Sciatic nerve (tissue), 2 donors: ENCODE measurements at places on chromosomes 16 and 17. TPM values are rescaled to one million over a fixed set of nuclear protein-coding genes. Genes with fewer than 3 reads are reported as not detected.
A peak's percentile ranks its signal among the peaks of the same experiment; 100 is the strongest.

Gene TMEM204
- total RNA-seq, result 20.4 TPM

Gene CD300LB
- 1.2 TPM for total RNA-seq

Gene MRPL28
- 32.5 TPM for total RNA-seq

Gene GAS2L2
- 0.13 TPM for total RNA-seq

Gene FGF11
- total RNA-seq, result 3.8 TPM

Gene MGAT5B
- total RNA-seq, result 1.4 TPM

Gene PRCD
- total RNA-seq, result 9.8 TPM

Gene DNAI2
- total RNA-seq, result not detected

Gene KRT33A
- total RNA-seq, result not detected

DNA sequence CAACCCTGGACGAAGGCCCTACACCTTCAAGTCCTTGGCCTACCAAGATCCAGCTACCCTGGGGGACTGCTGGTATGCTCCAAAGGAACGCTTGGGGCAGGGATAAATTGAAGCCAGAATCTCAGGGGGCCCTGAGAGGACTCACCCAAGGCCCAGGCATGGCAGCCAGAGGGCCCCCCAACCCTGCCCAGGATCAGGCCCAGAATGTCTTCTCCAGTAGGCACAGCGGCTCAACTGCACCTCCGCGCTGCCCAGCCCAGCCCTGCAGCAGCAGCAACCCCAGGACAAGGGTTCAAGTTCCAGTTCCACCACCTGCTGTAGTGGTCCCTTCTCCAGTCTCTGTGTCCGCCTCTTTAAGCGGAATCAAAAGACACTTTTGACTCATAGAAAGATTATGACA lies 2.2 kb downstream of the TFAP4 start:
- no peak for DNase-seq

DNA sequence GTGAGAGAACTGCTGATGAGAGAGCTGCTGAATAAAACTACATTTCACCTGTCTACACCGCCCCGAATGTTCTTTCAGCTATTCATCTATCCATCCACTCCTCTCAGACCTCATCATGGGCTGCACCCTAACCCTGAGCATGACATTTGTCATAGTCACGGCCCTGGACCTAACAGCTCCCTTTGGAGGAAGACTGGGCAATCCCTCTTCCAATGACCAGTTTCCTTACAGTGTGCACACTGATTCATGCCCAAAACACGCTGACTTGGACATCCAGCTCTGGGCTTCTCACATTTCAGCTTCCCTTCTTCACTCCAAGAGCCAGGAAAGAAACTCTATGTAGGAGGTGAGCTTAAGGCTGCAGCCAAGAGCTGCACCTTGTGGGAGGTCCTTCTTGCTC lies 41.8 kb upstream of the ARL4D start:
- DNase-seq, result no peak

- no peak for DNase-seq
Observed at GRCh38 chr17:78484271-78485246, 92.6 kb downstream of the DNAH17 start.

GRCh38 chr16:27690608-27691007 lies 140.7 kb downstream of the KATNIP start:
- DNase-seq, result no peak

DNA sequence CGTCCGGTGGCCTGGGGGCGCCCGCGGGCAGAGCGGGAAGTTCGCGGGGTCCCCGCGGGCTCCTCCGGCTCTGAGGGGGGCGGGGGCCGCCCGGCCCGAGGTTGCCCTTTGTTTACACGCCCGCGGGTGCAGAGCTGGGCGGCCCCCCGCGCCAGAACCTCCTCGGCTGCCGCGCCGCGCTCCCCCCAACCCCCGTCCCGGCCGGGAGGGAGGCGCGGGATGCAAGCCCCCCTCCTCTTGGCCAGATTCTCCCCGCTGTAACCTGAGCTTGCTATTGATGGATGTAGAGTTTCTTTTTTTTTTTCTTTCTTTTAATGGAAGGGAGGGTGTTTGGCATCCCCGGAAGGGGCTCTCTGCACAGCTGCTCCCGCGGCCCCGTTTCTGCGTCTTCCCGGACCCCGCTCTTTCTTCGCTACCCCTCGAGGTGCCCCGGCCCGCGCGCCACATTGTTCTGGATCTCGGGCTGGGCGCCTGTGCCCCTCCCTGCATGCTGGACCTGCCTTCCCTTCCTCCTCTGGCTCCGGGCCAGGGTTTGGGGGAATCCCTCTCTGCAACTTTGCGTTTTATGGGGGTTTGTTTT lies 646 bp downstream of the CBX2 start:
- no peak for DNase-seq

DNA sequence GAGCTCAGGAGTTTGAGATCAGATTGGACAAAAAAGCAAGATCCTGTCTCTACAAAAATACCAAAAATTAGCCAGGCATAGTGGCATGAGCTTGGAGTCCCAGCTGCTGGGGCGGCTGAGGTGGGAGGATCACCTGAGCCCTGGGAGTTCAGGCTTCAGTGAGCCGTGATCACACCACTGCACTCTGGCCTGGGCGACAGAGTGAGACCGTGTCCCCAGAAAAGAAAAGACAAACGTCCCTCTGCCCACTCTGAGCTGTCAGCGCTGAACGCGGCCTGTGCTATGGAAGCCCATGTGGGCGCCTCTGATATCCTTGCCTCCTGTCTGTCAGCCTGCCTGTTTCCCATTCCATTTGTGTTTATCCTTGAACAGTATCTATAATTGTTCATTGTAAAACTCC lies 50.7 kb downstream of the FOXK2 start:
- DNase-seq, result no peak

DNA sequence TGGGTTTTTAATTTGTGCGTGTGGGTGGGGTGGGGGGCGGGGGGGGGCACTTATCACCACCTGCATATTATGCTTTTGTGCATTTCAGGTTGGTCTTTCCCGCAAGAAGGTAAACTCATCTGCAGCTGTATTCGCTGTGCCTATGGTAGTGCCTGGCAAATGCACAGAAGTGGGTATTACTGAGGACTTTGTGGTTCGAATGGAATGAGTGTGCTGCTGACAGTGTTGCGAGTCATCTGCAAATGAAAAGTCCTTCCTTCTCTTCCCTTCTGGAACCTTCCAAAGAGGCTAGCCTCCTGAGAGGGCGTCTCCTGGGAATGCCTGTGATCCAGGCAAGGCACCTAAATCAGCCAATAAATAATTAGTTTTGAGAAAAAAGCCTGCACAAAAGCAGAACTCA lies 532.9 kb downstream of the MAF start:
- DNase-seq, result no peak

DNA sequence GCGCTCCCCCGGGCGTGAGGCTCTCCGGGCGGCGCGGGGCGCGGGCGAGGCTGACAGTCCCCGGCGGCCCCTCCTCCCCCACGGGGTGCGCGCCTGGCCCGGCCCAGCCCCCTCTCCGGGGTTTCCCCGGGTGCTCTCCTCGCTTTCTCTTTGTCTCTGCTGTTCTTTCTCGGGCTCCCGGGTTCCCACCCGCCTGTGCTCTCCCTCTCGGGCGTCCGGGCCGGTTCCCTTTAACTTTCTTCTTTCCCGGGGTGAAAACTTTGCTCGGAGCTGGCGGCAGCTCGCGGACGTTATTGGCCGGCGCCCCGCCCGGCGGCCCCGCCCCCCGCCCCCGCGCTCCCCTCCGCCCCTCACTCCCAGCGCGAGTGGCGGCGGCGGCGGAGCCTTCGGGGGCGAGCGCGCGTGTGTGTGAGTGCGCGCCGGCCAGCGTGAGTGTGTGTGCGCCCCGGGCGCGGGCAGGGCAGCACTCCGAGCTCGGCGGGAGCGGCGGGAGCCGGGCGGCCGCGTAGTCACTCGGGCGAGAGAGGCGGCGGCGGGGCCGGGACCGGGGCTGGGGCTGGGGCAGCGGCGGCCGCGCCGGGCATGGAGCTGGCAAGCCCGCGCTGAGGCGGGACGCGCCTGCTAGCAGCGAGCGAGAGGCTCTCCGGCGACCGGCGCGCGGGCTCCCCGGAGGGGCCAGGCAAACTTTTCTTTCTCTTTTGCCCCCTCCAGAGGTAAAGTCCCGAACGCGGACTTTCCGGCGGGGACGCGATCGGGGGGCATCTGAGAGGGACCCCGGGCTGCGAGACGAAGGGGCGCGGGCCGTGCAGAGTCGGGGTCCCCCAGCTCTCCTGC lies at the start of gene NTN1:
TSS of gene NTN1 (plus strand) at position 353 of the 834 bp plus-strand sequence. CDS start 864 bp downstream, outside the sequence.
- peak; percentile 74 for DNase-seq

DNA sequence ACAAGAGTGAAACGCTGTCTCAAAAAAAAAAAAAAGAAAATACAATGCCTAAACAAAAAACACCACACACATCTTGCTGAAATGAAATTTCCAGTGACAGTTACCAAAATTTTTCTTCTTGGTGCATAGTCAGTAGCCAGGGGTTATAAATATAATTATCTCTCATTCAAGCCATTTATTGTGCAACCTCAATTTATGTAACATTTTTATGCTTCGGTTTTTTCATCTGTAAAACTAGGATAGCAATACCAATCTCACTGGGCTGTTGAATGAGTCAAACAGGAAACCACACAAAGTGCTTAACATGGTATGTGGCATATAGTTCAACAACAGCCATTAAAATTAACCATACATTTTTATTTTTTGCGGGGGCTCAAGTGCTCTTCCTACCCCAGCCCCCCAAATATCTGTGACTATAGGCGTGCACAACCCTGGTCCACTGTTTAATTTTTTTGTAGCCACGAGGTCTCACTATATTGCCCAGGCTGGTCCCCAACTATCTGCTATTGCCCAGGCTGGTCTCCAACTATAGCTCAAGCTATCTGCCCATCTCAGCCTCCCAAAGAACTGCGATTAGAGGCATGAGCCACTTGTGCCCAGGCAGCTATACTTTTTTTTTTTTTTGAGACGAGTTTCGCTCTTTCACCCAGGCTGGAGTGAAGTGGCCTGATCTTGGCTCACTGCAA lies 2.6 kb downstream of the COG4 start:
- no peak for DNase-seq

GRCh38 chr17:44097110-44097958 lies 26.1 kb downstream of the HDAC5 start:
- no peak for DNase-seq

GRCh38 chr17:4179071-4179470 lies 36.1 kb downstream of the CYB5D2 start:
- no peak for DNase-seq

- no peak for DNase-seq
Observed at GRCh38 chr16:49739381-49739780, 116.5 kb downstream of the ZNF423 start.

GRCh38 chr17:63546308-63547082 lies 3.8 kb upstream of the DCAF7 start:
- DNase-seq, result no peak

DNA sequence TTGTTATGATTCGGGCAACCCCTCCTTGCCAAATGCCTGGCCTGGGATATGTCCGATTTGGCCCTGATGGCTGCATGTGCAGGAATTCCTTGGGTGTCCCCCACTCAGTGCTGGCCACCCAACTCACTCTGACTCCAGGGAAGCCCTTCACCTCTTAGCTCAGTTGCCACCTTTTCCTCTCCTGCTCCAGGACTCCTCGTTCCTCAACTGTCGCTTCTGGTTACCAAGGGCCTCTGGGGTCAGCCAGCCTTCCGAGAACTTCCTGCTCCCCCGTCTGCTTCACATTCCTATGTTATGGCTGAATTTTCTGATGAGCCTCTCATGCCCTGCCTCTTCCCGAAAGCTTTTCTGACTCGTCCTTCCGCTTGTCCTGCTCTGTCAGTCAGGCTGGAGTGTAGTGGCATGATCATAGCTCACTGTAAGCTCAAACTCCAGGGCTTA lies 63.5 kb downstream of the SPACA3 start:
- no peak for DNase-seq

GRCh38 chr17:82803606-82804005 lies 36.2 kb downstream of the ZNF750 start:
- DNase-seq, result no peak

- no peak for DNase-seq
Observed at GRCh38 chr17:49290690-49291359, 60.2 kb upstream of the PHOSPHO1 start.

GRCh38 chr17:78275355-78275754 lies 43.9 kb downstream of the TMEM235 start:
- DNase-seq, result no peak

GRCh38 chr17:31573047-31573446 lies 181.6 kb downstream of the RAB11FIP4 start:
- no peak for DNase-seq

GRCh38 chr17:41008811-41009210 lies at the start of gene KRTAP3-1:
Gene KRTAP3-1, minus strand, starts transcription at chr17:41009128. Its CDS starts 54 bp downstream, at chr17:41009074.
- no peak for DNase-seq

- no peak for DNase-seq
Observed at GRCh38 chr16:88639231-88640038, 1.1 kb downstream of the IL17C start.

GRCh38 chr17:63399856-63400255 lies 46.2 kb downstream of the CYB561 start:
- DNase-seq, result no peak

GRCh38 chr17:41513168-41513547 lies 5.5 kb downstream of the KRT15 start:
- no peak for DNase-seq

GRCh38 chr17:76841776-76842405 lies 26.3 kb upstream of the MGAT5B start:
- DNase-seq, result no peak

DNA sequence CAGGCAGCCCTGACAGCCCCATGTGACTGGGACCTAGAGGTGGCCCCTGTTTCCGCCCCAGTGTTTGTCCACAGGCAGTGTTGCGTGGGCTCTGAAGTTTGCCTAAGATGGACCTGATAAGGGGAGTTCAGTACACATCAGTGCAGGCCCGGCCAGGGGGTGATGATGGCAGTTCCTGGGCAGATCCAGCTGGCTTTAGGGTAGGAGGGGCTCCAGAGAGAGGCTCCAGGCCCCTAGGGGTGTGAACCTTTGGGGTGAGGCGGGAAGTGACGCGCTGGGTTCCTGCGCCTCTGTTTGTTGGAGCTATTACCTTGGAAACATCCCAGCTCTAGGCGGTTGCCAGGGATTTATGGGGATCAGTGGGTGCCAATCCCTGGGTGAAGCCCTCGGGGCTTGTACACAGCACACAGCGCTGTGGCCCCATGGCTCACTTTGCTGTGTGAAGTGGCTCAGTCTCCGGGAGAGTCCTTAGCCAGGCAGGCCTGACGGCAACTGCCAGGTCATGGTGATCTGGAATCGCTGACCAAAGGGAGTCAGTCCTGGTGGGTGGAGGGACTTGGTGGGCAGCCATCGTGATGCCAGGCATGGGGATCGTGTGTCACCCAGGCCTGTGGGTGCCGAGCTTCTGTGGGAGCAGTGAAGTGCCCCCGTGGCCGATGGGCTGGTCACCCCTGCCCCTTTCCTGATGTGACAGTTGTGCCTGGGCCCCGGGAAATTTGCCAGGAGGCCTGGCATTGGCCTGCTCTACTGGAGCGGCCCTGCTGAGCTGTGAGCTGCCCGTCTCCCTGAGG lies 146.1 kb downstream of the SEC14L1 start:
- DNase-seq, result peak; percentile 72

DNA sequence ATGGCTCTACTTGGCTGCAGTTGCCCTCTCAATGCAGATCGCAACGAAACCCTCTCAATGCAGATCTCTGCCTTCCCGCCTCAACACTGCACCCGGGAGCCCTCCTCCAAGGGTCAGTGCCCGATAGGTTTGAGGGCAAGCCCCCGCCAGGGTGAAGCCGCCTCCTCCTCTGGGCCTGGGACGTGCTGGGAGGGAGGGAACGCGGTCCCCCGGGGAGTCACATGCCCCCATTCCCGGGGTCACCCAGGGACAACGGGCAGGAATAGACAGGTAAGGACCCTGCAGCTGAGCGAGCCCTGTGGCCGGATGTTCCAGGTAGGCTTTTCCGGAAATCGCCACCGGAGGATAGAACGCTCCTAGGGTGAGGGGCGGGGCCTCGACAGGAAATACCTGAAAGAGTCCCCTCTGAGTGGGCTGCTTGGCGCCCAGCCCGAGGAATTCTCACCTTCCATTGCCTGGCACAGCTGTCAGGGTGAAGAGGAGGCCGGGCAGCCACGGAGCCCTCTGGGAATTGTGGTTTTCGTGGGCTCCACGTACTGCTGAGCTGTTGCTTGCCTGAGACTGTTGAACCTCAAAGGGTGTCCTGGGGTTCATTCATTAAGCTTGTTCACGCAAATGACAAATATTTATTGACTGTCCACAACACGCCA lies 12.8 kb downstream of the ZNF174 start:
- no peak for DNase-seq
